CD4-positive, alpha-beta T cell treated with Interleukin-6 at 100 ng/mL for 8 hours (primary cell): ENCODE measurements at places on chromosomes 1 and 21.

DNA sequence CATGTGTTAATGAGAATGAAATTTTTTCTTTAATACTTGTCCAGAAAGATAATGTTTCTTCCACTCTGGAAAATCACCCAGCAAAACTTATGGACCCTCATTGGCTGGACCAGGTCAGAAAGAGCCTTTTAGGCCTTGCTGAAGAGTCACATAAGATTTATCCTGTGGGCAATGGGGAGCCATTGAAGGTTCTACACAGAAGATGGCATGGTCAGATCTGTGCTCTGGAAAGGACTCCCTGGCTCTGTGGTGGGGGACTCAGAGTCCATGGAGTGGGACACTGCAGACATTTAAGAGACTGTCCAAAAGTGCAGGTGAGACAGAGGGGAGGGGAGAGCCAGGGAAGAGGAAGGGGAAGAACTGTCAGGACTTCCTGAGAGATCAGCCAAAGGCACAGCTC, 66.4 kb downstream of the DHRS3 start:
- no peak for DNase-seq

DNA sequence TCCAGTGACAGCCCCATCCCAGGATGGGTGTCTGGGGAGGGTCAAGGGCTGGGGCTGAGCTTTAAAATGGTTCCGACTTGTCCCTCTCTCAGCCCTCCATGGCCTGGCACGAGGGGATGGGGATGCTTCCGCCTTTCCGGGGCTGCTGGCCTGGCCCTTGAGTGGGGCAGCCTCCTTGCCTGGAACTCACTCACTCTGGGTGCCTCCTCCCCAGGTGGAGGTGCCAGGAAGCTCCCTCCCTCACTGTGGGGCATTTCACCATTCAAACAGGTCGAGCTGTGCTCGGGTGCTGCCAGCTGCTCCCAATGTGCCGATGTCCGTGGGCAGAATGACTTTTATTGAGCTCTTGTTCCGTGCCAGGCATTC, 24.2 kb downstream of the PCSK9 start:
- no peak for DNase-seq

- DNase-seq = no peak
These were observed 422.7 kb downstream of the SIPA1L2 start for GRCh38 chr1:232207073-232207866.

DNA sequence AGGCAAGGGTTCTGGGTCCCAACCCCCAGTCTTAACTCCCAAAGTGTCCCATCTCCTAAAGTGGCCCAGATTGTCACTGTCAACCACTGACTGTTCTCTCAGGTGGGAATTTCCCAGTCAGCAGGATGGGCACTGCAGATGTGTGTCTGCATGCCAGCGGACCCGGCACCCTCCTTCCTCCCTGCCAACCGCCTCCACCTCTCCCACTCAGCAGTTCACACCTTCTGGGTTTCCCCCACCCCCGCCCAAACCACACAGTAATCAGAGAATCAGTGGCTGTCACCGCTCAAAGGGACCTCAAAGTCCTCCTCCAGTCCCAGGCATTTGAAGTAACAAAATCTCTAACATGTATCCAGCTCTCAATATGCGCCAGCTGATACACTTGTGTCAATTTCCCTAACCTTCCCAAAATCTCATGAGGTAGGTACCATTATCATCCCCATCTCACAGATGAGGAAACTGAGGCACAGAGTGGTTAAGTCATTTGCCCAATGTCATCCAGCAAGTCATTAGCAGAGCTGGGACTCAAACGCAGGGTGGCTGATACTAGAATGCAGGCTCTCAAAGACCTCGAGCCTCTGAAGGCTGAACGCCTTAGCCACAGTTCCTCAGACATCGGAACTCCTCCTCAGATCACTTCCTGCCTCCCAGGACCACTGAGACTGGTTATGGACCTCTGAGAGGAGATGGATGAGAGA, 4.8 kb downstream of the RUNX3 start:
- peak; percentile 83 for DNase-seq

DNA sequence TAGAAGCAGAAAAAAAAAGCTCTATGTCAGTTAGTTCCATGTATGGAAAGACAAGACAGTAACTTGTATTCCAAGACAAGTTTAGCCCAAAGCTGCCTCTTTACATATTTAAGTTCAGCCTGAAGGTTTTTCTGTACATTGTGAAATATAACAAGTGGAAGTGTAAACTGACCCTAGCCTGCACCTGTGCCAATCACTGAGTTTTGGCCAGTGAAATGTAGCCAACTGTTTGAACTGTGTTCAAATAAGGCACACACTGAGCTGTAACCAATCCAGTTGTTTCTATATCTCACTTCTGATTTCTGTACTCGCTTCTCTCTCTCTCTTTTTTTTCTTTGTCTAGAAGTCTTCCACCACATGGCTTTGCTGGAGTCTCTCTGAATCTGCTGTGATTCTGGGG, 1227.1 kb downstream of the NCAM2 start:
- no peak for DNase-seq

DNA sequence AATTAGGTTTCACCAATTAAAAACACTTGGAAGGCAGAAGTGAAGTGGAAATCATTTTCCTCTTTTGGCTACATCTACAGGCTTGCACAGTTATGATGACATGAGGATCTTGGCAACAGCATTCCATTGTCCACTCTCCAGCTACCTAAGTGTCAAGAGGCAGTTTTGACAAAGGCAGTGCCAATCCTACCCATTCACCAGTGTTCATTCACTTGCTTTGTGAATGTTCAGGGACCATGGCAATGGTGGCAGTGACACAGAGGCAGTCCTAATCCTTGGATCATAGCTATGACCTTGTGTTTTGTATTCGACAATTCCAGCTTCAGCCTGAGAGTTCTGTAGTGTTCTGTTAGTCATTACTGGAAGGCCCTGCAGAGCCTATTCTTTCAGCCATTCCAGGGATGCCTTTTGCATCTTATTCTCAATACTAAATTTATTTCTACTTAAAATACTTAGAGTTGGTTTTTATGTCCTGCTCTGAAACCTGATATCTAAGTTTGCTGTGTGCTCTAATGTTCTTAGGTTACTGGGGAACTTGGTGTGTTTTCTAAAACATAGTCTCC, 36.7 kb downstream of the CRB1 start:
- no peak for DNase-seq

GRCh38 chr1:163772246-163772645, 450.5 kb downstream of the NUF2 start:
- DNase-seq = no peak

GRCh38 chr1:14142397-14143100, 442.6 kb downstream of the PRDM2 start:
- no peak for DNase-seq

DNA sequence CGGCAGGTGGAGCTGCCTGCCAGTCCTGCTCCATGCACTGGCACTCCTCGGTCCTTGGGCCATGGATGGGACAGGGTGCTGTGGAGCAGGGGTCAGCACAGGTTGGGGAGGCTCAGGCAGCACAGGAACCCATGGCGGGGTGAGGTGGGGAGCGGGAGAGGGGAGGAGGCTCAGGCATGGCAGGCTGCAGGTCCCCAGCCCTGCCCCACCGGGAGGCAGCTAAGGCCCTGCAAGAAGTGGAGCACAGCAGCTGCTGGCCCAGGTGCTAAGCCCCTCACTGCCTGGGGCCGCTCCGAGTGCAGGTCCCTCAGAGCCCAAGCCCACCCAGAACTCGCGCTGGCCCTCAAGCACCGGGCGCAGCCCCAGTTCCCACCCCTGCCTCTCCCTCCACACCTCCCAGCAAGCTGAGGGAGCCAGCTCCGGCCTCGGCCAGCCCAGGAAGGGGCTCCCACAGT, 691 bp upstream of the GBP5 start:
- DNase-seq = no peak

DNA sequence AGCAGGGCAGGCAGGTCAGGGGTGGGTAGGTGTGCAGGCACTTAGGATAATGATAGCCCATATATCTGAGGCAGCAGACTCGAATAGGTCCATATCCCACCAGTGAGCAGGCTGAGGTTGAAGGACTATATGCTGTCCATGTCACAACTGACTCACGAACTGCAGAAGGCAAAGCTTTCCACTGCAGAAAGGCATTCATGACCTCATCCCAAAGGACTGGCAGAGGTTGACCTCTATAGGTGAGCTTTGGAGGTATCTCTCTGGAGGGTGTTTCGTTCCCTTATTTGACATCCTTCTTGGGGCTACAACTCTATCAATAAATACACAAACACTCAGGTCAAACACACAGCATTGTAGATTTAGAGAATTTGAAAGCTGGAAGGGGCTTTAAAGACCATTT, 42.8 kb upstream of the MARK1 start:
- DNase-seq = no peak

GRCh38 chr1:168732736-168733135, 3.7 kb upstream of the DPT start:
- DNase-seq = no peak

DNA sequence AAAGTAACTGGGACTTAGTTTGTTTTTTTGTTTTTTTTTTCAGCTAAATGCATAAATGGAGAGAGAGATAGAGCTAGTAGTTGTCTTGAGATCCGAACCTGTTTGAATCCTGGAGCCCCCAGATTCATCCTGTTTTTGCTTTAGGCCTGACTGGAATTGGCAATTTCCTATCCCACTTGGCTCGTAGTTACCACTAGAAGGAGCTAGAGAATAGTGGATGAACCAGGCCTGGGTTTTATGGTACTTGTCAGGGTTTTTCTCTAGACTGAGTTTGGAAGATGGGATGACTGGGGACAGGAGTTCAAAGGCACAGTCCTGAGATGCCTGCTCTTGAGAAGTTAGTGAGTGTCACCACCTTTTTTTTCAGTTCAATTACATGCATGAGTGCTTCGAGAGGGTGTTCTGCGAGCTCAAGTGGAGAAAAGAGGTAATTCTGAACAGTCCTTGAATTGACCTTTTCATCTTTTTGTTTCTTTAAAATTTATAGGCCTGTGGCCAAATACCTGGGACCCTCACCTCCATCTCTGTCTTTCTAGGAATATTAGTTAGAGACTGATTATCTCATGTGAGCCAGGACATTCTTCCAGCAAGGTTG, 23.4 kb downstream of the CELF3 start:
- no peak for DNase-seq

GRCh38 chr1:226305184-226305583, 3.8 kb downstream of the LIN9 start:
- no peak for DNase-seq

GRCh38 chr1:85573322-85573721, 7.2 kb upstream of the CCN1 start:
- no peak for DNase-seq

GRCh38 chr1:206833106-206833680, 32.2 kb upstream of the IL20 start:
- DNase-seq = no peak

DNA sequence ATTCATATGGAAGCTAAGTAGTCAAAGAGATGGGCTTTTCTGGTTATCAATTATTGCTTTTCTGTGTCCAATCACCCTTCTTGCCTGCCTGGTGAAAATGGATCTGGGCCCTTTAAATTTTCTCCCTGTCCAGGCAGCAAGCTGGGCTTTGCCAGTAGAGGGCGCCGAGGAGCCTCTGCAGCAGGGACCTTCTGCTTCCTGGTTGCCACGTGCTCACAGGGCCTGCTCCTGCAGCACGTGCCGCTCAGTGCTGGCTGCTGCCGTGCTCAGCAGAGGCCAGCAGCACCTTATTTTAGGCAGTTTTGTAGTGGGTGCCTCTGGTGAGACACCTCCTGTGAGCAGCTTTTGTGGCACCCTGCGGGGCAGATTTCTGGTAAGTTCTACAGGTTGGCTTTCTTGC, 4.0 kb downstream of the ACTL8 start:
- no peak for DNase-seq

- DNase-seq = no peak
These were observed 274.1 kb upstream of the CHRM3 start for GRCh38 chr1:239112101-239112935.

- DNase-seq = no peak
These were observed 76.4 kb downstream of the TTC3 start for GRCh38 chr21:37149411-37149810.

DNA sequence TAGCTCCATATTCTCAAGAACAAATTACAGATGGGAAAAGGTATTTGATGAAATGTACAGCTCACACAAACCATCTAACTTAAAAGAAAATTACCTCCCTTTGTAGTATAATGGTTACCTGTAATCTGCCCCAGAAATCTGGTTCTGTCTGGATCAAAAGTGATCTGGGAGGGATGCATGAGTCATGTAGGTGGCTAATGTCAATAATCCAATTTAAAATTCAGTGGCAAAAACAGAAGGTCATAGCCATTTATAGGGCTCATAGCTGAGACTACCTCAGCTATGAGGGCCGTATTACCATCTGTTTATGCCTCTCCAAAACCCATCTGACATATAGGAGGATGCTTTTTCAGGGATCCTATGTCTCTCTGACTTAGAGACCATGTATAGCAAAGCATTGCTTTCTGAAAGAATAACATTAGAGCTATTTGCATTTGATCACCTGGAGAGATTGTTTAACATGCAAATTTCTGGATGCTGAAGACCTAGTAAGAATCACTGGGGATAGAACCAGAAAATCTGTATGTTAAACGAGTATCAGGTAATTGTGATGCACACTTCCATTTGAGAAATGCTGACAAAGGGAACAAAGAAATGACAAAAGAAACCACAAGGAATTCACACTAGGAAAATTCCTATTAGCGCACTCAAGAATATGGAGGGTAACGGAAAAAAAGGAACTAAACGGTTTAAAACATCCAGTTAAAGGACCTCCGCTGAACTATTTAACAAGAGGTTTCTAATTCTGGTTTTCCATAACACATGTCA, 17.6 kb downstream of the PAXBP1 start:
- DNase-seq = no peak

DNA sequence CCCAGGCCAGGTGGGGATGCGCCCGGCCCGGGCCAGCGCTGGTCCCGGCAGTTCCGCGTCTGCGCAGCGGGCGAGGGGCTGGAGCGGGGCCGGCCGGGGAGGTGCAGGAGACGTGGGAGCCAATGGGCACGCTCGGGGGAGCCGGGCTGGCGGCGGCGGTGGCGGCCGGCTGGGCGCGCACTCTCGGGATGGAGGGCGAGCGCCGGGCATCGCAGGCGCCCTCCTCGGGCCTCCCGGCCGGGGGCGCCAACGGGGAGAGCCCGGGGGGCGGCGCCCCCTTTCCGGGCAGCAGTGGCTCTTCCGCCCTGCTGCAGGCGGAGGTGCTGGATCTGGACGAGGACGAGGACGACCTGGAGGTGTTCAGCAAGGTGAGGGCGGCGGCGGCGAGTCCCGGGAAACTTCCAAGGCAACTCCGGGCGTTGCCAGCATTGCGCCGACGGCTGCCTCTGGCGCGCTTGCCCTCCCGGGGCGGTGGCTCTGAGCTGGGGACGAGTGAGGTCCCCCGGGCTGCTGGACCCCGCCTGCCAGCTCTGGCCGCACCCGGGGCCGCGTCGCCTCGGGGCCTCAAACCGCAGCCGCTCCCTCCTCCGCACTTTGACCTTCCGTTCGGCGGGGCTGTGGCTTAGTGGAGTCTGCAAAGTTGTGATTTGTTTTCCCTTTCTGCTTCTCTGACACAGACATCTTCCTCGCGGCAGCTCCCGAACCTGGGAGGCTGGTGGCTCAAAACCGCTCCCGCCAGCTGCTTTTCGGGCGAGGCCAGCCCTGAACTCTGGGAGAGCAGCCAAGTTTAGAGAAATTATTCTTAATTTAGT, at the start of gene SNX7:
TSS of gene SNX7 (plus strand) at position 178 of the 812 bp plus-strand sequence. CDS start at position 189, 11 bp downstream.
- DNase-seq = no peak

GRCh38 chr1:3890389-3891328, 9.4 kb downstream of the C1orf174 start:
- peak; percentile 18 for DNase-seq
